ENCODE measurements at places on chromosomes 5 and 9.
A peak's percentile ranks its signal among the peaks of the same experiment; 100 is the strongest.

GRCh38 chr9:117739624-117740347 is 35.6 kb downstream of the TLR4 start:
- no peak for DNase-seq

GRCh38 chr5:1750469-1750868 is 49.2 kb downstream of the MRPL36 start:
- DNase-seq = no peak

DNA sequence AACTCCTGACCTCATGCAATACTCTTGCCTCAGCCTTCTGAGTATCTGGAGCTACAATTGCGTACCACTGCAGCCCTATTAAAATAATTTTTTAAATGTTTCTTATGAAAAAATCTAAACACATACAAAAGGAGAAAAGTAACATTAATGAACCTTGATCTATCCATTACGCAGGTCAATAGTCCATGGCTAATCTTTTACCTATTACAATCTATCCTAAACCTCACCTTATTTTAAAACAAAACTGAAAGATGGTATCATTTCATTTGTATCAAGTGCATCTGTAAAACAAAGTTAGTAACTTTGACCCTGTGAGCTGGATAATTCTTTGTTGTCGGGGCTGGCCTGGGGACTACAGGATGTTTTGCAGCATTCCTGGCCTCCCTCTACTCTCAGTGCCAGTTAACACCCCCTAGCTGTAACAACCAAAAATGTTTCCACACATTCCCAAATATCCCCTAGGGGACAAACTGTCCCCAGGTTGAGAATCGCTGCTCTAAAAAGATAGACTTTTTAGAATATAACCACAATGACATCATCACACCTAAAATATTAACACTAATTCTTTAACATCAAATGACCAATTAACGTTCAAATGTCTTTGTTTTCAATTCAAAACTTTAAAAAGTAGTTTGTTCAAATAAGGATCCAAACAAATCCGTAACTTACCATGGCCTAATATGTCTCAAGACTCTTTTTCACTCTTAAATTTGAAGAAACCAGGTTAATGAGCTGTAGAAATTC is 54.8 kb downstream of the RNF38 start:
- DNase-seq = no peak

DNA sequence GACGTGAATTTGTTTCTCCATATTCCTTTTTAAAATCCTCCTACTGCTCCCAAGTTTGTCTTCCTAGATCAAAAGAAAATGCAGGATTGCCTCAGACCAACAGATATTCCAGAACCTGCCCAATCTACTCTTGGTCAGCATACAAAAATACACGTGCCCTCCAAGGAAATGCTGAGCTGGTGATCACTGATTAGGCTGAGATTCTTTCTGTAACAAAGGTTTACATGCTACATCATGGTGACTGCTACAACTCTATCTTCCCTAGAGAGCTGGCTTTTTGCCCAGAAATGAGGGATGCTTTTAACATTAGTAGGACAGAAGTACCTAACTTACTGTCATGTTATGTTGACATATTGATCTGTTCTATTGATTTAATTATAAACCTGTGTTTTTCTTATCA is 35.5 kb downstream of the OR2Y1 start:
- DNase-seq = no peak

GRCh38 chr9:132516911-132517310 is 65.5 kb upstream of the BARHL1 start:
- DNase-seq = no peak

DNA sequence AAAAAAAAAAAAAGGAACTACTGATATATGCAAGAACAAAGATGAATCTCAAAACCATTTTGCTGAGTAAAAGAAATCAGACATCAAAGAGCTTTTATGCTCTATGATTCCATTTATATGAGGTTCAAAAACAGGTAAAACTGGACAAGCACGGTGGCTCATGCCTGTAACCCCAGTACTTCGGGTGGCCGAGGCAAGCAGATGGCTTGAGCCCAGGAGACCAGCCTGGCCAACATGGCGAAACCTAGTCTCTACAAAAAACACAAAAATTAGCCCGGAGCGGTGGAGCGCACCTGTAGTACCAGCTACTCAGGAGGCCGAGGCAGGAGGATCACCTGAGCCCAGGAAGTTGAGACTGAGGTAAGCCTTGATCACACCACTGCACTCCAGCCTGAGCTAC is 7.8 kb downstream of the PTBP3 start:
- DNase-seq = no peak

GRCh38 chr5:52995095-52995494 is 5.9 kb downstream of the ITGA2 start:
- DNase-seq = no peak

GRCh38 chr5:89956838-89957237 is 452.7 kb downstream of the CETN3 start:
- DNase-seq = no peak

DNA sequence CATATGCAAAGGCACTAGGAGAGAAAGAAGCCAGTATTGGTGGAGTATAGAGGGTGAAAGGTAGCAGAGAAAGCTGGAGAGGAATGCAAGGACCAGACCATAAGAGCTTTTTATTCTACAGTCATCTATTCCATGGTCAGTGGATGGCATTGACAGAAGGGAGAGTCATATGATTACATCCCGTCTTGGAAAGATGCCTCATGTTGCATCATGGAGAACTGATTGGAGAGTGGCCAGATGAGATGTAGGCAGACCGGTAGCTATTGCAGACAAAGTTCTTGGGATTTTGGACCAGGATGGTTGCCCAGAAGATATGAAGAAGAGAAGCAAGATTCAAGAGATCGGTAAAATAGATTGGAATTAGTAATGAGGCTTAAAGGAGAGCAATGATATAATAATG is 260.7 kb downstream of the CHSY3 start:
- no peak for DNase-seq

DNA sequence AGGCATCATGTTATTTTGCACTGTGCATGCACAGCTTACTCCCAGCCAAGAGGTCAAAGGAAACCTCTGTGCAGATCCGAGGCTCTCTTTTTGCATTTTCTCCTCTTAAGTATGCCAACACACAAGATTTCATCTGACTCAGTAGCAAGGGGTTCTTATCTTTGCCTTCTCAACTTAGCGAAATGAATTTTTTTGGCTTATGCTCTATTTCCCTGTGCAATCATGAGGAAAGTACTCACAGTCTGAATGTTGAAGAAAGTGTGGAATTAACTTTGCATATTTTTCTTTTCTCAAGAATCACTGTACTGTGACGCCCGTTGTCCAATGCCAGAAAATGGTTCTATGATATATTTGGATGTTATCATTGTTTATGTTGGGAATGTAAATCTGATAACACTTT is 173.5 kb upstream of the FBXL7 start:
- no peak for DNase-seq

DNA sequence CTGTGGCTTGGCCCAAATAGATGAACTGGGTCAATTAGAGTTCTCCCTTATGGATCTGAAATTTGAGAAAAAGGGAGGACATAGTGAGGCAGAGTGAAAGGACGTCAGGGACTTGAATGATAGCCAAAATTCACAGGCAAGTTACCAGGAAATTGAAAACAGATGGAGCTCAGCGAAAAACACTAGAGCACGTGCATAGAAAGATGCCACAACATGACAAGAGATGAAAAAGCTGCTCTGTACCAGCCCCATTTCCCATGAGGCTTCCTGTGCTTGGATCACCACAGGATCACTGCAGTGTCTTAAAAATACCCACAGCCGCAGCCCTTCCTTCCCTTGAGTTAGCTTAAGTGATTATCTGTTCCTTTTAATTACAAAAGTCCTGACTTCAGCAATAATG is 39.0 kb upstream of the HOMER1 start:
- DNase-seq = peak; percentile 25

DNA sequence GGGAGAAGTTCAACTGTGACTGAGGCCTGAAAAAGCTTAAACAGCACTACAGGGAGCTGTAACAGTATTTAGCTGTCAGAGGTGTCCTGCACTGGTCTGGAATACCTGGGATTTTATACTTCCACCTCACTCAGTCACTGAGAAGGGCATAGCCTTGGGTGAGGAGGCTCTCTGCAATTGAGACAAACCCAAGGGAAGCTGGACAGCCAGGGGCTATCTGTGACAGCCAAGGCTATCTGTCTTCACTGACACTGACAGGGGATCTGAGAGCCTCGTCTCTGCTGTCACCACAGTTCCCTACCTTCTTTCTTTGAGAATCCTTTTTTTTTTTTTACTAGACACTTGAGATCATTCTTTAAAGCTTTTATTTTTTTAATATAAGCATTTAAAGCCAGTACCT is 356.2 kb upstream of the CD180 start:
- no peak for DNase-seq

DNA sequence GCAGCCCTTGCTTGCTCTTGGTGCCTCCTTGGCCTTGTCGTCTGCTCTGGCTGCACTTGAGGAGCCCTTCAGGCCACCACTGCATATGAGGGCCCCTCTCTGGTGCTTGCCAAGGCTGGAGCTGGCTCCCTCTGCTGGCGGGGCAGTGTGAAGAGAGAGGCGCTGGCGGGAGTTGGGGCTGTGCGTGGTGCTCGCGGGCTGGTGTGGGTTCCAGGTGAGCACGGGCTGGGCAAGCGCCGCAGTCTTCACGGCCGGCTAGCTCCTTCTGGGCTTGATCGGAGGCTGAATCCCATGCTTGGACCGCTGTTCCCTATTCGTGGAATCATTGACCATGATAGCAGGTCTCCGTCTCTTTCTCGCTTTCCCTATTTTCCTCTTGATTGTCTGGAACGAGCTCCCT is 56.5 kb downstream of the XRCC4 start:
- no peak for DNase-seq

DNA sequence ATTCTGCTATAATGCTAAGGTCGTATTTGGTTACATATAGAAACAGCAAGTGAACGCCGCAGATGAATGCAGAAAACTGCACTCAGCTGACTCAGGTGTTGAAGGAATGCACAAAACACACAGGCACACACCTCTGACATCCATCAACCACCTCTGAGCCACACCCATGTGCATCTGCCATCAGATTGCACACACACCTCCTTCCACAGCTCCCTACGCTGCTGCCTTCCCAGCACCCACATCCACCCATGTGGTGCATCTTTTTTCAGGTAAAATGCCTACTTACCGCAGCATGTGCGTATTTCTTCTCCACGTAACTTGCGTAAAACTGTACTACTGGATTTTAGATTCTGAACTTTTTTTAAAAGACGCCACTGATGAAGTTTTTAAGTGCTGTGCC is 7.1 kb downstream of the STK10 start:
- no peak for DNase-seq

GRCh38 chr9:88013607-88014006 is 39.3 kb upstream of the CDK20 start:
- no peak for DNase-seq

GRCh38 chr9:21252721-21253547 is 13.1 kb upstream of the IFNA14 start:
- DNase-seq = peak; percentile 45

DNA sequence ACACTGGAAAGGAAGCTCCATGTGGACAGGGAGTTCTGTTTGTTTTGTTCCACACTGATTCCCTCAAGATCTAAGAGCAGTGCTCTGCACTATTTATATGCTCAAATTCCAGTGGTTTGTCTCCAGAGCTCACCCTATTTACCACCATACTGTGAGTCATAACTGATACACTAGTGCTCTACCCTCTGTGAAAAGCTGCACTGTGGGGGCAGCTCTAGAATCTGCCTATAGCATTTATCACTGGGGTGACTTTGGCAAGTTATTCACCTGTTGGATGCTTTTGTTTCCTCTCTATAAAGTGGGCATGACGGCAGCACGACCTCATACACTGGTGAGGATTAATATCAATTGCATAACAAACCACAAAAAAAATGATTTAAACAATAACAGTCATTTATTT is 307.8 kb downstream of the NR2F1-AS1 start:
- DNase-seq = no peak

GRCh38 chr5:155147222-155147621 is 133.7 kb downstream of the KIF4B start:
- DNase-seq = no peak

DNA sequence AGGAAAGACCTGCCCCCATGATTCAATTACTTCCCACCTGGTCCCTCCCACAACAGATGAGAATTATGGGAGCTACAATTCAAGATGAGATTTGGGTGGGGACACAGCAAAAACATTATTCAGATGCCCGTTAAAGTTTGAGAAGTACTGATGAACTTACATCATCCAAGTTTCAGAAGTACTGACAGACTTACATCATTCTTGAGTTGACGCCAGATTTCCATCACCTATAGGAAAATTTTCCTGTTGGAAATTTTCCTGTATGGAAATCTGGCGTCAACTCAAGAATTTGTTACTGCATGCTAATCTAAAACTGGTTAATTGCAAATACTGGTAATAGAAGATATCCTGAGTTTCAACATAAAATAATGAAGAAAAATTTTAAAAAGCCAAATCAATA is 975.9 kb downstream of the MAT2B start:
- no peak for DNase-seq

GRCh38 chr5:148990817-148991216 is 72.0 kb downstream of the SH3TC2 start:
- no peak for DNase-seq

DNA sequence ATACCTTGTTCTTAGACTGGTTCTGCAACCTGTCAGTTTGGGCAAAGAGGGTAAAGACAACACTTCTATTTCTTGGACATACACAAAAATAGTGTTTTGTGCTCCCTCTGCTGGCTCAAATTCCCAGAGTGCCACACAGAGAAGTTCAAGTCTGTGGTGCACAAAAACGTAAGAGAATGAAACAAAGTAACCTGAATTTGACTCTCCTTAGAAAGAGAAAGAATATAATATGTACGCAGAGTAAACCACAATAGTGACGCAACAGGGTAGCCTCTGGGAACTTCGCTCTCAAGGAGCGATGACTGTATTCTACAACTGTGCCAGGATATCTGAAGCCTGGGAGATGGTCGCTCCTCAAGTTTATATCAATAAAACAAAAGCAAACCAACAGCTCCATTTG is 18.5 kb downstream of the DDX31 start:
- DNase-seq = peak; percentile 33

GRCh38 chr5:159362220-159362619 is 31.9 kb upstream of the IL12B start:
- peak; percentile 4 for DNase-seq

DNA sequence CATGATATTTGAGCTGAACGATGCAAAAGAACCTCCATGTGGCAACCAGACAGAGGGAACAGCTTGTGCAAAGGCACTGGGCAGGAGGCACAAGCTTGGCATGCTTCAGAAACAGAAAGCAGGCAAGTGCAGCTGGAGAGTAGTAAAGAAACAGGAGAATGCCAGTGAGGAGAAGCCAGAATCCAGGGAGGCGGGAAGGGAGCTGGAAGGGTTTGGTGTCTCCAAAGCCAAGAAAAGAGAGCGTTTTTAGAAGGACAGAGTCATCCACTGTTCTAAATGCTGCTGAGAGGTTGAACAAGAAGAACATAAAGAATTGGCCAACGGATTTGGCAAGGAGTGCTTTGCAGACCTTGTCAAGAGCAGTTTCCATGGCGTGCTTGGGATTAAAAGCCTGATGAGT is 124.7 kb downstream of the TLE1 start:
- DNase-seq = no peak

Data from thymus (tissue), 14 donors.